Stimulated activated CD4-positive, alpha-beta T cell treated with anti-CD3 and anti-CD28 coated beads, Interleukin-1b, Interleukin-23, amount 100 ng/mL, for 1 hour (primary cell): ENCODE measurements at places on chromosomes 1 and 21.

- DNase-seq, result no peak
Measured at GRCh38 chr1:203769505-203770343, 4.7 kb downstream of the LAX1 start.

DNA sequence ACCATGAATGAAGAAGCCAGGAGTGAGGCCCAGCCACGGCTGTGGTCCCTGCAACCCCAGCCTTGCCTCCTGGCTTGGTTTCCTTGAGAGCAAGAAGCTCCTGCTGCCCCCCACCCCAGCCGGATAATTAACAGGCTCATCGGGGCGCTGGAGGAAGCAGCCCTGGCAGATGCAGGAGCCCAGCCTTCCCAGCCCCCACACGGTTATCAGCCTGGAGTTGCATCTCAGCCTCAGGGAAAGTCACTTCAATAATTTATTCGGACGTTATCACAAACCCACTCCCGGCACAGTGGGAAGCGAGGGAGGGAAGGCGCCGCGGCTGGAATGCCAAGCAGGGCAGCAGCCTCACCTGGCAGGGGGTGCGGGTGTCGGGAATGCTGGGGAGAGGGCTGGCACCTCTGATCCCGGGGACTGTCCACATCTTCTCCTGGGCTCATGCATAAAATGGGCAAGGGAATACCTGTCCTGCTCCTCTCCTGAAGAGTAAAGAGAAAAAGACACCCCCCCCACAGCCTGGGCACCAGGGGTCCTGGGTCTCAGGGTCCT, 43.3 kb upstream of the LRP8 start:
- DNase-seq, result no peak

DNA sequence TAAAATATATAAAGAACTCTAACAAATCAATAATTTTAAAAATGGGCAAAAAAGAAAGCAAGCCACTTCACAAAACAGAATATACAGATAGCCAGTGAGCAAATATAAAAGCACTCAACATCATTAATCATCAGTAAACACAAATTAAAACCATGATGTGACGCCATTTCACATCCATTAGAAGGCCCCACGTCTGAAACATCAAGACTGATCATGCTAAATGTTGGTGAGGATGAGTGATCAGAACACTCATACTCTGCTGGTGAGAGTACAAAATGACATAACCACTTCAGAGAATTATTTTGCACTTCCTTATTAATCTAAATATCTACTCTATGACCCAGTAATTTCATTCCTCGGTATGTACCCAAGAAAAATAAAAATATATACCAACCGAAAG, 512.2 kb upstream of the NR5A2 start:
- DNase-seq, result no peak

GRCh38 chr1:109218516-109218915, 4.8 kb downstream of the SARS1 start:
- DNase-seq, result no peak

DNA sequence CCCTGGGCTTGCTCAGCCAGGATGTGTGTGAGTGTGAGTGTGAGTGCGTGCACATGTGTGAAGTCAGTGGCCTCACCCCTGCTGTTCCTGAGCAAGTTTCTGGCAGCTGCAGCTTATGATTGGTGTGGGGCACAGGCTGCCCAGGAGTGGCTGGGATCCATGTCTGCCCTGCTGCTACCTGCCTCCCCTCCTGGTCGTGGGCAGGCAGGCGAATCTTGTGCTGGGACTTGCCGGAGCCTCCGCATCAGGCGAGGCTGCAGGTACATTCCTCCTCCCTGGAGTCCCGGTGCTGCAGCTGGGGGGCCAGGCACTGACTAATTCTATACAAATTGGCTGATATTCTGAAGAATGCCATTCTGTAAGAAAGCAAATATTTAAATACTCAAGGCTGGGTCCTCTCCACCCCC, 85.6 kb upstream of the WNT4 start:
- no peak for DNase-seq

GRCh38 chr1:223860051-223860622, 14.4 kb upstream of the TP53BP2 start:
- no peak for DNase-seq

- peak; percentile 35 for DNase-seq
Measured at GRCh38 chr21:31132574-31133242, 94.4 kb upstream of the KRTAP19-8 start.

GRCh38 chr1:54861070-54861761, 25.8 kb downstream of the DHCR24 start:
- no peak for DNase-seq

- DNase-seq, result no peak
Measured at GRCh38 chr1:102853701-102854187, 254.6 kb downstream of the COL11A1 start.

- DNase-seq, result no peak
Measured at GRCh38 chr1:46558966-46559365, 7.5 kb upstream of the KNCN start.

GRCh38 chr1:67610450-67610849, 74.6 kb upstream of the GADD45A start:
- no peak for DNase-seq

DNA sequence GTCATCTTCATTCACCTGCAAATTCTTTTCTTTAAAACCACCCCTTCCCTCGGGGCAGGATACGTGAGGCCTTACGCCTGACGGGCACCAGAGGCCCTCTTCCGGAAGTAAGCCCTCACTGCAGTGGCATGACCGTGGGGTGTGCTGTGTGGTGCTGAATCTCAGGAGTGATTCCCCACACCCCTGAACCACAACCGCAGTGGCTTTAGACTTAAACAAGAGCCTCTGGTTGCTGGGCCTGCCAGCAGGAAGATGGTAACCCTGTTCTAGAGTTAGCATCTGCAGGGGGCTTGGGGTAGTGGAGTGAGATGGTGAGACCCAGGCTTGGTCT, 12.1 kb downstream of the BSND start:
- no peak for DNase-seq

DNA sequence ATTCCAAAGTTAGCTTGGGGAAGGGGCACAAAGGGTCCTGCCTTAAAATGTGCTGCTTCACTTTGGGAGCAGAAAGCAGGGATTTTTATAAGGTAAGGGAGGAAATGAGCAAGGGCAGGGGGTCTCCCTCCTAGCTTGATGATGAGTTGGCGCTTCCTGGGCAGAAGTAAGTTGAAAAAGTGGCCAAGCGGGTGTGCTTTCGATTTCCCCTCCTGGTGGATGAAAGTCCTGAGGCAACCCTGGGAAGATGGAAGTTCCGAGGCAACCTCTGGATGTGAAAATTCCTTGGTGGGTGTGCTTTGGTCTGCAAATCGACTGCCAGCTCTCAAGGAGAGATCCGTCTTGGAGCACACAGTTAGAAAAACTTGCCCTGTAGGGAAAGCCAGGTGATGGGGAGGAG, 41.7 kb upstream of the CD2 start:
- no peak for DNase-seq

DNA sequence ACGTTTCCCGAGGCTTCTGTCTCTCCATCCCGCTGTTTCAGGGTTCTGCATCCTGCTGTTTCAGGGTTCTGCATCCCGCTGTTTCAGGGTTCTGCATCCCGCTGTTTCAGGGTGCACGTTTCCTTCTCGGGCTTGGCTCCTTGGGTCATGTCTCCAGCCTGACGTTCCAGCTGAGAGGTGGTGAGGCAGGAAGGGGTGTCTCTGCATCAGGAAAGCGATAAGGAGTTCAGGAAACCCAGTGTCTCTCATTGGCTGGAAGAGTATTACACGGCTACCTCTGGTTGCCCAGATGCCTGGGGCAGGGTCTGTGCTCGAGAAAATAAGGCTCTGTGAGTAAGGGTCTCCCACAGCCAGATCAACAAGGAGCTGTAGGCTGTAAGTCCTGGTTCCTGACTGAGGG, 21.1 kb downstream of the ADARB1 start:
- DNase-seq, result no peak

DNA sequence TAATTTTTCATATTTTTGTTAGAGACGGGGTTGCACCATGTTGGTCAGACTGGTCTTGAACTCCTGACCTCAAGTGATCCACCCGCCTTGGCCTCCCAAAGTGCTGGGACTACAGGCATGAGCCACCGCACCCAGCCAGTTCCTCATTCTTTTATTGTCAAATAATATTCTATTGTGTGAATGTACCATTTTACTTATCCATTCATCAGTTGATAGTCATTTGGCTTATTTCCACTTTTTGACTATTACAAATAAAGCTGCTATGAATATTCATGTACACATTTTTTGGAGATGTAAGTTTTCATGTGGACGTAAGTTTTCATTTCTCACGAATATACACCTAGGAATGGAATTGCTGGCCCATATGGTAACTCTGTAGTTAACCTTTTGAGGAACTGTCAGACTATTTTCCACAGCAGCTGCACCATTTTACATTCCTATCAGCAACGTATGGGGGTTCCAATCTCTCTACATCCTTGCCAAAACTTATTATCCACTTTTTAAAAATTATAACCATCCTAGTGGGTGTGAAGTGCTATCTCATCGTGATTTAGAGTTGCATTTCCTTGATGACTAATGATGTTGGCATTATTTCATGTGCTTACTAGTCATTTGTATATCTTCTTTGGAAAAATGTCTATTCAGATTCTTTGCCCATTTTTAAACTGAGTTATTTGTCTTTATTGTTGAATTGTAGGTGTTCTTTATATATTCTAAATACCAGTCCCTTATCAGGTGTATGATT, 12.7 kb downstream of the PACC1 start:
- DNase-seq, result no peak

DNA sequence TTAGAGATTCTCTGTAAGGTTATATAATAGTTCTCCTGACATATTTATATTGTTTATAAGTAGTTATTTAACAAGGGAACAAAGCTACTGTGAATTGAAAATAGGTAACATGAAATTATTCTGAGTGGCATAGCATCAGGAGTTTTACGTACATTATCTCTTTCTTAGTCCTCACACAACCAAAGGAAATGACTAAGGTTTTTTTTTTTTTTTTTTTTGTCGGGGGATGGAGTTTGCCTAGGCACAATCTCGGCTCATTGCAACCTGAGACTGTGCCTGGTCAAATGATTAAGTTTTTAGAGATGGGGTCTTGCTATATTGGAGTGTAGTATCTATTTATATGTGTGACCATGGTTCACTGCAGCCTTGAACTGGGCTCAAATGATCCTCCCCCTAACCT, 24.9 kb downstream of the TMED5 start:
- no peak for DNase-seq

GRCh38 chr1:78497201-78497600, 6.4 kb downstream of the PTGFR start:
- no peak for DNase-seq

GRCh38 chr1:200479816-200480215, 70.0 kb upstream of the ZNF281 start:
- DNase-seq, result no peak

DNA sequence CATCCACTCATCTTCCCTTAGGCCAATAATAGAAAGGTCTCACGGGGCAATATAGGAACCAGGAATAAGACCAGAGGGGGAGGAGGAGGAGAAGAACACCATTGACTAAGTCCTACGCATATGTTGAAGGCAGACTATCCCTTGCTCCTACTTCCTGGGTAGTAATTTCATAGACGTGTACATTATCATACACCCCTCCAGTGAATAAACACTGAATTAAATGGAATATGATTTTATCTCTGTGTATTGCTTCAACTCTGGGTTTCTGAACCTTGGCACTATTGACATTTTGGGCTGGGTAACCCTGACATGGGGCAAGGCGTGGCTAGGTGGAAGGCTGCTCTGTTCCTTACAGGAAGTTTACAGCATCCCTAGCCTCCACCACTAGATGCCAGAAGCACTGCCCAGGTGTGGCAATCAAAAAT, 17.3 kb upstream of the FHAD1 start:
- DNase-seq, result no peak

DNA sequence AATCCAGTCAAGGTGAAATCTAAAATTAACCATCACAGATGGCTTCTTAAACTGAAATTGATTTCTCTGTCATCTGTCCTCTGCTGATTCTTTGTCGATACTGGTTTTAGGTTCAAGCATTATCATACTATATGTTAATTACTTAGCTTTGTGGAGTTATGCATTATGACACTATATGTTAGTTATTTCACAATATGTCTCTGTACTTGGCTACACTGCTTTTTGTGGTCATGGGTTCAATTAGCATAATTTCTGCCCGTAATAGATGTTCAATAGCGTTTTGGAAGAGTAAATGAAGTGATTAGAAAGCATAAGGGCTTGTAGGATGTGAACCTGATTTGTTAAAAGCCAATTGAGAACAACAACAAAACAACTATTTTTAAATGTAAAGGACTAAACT, 28.2 kb downstream of the IFI44 start:
- no peak for DNase-seq

GRCh38 chr1:9121496-9122409, 7.1 kb downstream of the GPR157 start:
- no peak for DNase-seq

DNA sequence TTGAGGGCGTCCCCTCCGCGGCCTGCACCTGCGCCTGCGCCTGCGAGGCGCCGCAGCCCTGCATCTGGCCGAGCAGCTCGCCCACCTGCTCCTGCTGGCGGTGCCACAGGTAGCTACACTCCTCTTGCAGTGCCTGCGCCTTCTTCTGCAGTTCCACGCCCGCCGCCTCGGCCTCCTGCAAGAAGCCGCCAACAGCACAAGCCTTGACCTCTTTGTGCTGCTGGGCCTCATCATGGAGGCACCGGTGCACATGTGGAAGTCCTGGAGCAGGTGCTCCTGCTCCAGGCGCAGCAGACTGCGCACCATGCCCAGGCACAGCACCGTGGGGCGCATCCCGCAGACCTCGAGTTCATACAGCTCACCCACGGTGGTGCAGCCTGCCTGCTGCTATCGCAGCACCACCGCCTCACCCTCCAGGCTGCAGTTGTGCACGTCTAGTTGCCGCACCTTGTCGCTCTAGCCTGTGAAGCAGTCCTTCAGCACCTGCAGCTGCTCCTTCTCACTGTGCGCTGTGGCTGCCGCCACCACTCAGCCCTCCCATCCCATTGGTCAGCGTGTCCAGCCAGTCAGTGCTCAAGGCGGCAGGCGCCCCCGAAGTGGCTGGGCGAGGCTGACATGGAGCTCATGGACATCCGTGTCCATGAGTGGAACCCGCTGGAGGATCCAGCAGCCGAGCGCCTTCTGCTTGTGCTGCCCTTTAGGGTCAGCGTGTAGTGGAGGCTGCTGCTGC, 12.2 kb upstream of the CD2 start:
- DNase-seq, result no peak

- DNase-seq, result no peak
Measured at GRCh38 chr1:31764312-31765040, at the start of gene ADGRB2. TSS of gene ADGRB2 (minus strand) at chr1:31764340. CDS start at chr1:31757221, 7,119 bp downstream.

- DNase-seq, result no peak
Measured at GRCh38 chr1:214472364-214472763, 79.0 kb downstream of the PTPN14 start.

- no peak for DNase-seq
Measured at GRCh38 chr1:56060906-56061305, 518.5 kb downstream of the PLPP3 start.

DNA sequence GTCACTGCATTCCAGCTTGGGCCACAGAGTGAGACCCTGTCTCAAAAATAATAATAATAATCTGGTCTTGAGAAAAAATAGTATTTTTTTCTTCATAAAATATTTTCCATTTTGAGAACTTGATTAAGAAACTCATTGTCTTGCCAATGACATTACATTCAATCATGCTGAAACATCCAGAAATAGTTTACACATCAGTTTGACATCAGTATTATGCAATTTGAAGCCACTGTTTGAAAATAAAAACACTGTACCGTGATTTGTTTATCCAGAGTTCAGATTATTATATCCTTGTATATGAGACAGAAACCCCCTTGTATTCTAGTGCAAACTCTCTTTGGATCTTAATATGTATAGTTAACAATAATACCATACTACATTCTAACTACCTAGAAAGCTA, 6.9 kb downstream of the FMO2 start:
- no peak for DNase-seq
